Activated CD8-positive, alpha-beta memory T cell treated with anti-CD3 and anti-CD28 coated beads for 1 hour (primary cell): ENCODE measurements at places on chromosomes 11 and 22.

- no peak for DNase-seq
Observed at GRCh38 chr22:33737662-33738061, 182.6 kb downstream of the LARGE1 start.

- no peak for DNase-seq
Observed at GRCh38 chr11:9756461-9756860, 92.6 kb downstream of the SWAP70 start.

GRCh38 chr22:30238661-30239487 is 7.7 kb downstream of the LIF start:
- DNase-seq, result no peak

GRCh38 chr22:20624161-20624616 is 116.8 kb downstream of the MED15 start:
- no peak for DNase-seq

GRCh38 chr11:61071208-61071681 is 31.0 kb upstream of the CD5 start:
- no peak for DNase-seq

- DNase-seq, result no peak
Observed at GRCh38 chr11:123438131-123438627, 8.1 kb downstream of the GRAMD1B start.

DNA sequence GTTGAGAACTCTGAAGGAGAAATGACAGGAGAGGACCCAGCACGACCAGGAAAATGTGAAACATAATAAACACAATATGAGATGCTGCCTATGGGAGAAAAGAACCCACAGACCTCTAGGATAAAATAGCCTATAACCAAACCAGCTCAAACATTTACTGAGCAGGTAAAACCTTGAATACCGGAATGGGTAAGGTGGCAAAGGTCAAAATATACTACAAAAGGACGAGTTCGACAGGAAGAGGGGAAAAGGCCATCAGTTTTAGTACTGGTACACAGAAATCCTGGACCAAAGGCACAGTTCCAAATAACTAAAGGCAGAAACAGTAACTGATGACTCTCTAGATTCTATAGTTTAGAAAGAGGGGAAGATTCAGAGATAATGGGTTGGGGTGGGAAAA is 96.3 kb downstream of the AMBRA1 start:
- no peak for DNase-seq
